ENCODE measurements at places on chromosomes 5 and 9.

DNA sequence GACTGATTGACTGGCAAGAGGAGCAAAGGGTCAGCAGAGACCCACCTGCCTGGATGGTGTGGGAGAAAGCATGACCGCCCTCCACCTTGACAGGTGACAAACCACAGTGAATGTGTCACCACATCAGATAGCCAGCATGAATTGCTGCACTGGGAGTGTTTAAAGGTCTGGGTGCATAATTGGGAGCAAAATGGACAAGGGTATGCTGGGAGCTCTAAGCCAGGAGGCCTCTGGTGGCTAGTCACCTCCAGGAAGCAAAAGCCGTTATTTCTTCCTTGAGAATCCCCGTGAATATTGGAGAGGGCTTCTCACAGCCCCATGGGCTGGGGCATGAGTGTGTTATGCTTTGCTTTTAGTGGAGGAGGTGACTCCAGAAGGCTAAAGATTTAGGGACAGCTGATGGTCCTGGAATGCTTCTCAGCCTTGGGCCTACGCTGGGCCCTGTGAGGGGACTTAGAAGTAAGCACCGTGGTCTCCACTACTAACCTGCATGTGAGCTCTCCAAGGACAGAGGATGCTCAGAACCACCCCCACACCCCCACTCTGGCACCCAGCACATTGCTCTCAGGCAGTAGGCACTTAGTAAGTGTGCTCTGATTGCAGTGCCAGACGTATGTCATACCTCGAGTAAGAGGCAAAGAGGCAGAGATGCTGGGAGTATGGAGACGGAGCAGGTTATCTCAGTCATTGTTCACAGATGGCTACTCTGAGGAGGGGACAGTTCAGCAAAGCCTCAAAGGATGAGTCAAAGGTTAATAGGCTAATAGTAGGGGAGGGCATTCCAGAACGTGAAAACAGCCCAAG lies 9.1 kb upstream of the IRF1 start:
- DNase-seq, result no peak

DNA sequence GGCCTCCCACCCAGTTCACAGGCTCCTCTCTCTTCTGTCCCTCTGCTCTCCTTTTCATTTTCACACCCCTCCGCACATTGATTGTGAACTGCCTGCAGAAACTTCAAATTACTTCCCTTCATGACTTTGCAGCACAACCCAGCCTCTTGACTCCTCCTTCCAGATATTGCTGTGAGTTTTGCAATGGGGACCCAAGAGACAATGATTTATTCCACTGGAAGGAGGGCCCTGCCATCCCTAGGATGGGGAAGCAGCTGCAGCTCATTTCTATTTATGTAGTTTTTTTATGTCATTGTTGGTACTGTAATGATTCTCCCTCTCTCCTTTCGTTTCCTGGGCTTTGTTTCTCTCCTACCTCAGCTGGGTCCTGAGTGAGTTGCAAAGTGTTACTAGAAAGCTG lies 364.9 kb downstream of the ICE1 start:
- no peak for DNase-seq

DNA sequence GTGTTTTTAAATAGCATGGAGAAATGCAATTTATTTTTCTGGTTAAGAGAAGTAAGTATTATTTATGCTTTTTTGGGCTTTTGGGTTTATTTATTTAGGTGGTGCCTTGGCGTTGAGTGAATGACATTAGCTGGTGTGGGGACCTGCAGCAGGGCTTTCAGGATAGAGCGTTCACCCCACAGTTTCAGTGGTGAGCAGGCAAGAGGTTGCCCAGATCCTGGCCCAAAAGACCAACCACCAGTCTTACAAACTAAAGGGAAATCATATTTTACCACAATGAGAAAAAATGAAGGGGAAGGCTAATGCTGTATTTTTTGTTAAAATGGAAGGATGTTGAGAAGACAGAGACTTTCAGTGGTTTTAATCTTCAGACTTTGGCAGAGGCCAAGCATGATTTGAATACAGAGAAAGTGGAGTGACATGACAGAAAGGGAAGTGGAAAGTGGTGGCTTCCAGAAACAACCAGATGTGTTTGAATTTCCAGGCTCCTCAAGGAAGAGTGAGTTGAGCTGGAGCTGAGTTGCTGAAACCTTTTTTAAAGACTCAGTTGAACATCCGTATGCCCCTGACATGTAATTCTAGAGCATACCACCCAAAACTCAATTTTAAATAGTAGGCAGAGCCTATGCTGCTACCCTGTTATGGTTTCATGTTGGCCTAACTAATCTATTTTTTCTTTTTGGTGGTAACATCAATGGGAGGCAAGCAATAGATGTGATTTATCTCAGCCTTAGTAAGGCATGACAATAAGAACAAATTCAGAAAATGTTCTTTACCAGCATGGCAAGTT lies 94.8 kb downstream of the AOPEP start:
- DNase-seq, result no peak

DNA sequence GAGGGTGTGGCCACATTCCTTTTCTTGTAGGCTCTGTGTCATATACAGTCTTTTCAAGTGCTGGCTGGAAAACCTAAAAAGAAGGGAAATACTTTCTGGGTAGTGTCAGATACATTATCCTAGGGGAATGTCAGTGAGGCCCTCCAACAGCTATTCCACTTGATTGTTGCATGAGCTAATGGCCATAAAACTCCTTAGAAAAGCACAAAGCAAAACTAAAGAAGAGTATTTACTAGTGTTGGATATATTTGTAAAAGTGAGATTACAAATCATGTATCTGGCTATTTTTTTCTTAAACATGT lies 829 bp downstream of the ANXA1 start:
- DNase-seq, result no peak

DNA sequence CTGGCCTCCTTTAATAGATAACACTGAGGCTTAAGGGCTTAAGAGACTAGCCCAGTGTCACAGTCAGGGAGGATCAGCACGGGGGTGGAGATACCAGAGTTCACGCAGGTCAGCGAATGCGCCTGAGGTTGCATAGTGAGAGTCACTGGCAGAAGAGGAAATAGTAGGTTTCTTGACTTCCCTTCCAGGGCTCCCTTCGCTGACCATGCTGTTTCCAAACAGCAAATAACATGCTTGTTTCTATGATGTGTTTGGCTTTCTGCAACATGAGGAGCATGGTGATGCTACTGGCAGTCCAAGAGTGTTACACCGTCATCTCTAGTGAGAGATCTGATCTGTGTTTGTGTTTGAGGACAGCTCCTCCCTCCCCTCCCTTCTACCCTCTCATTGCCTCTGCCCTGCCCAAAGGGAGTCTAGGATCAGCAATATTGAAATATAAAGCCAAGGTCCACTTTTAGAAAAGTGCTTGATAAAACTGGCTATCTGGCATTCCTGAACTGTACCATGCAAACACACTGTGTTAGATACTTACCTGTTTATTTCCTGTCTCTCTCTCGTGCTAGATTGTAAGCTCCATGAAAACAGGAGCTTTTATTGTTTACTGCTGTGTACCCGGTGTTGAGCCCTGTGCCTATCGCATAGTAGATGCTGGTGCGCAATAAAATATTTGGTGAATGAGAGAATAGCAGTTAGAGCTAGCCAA lies 12.3 kb downstream of the TLE4 start:
- DNase-seq, result no peak

- peak; percentile 71 for DNase-seq
Observed at GRCh38 chr5:113487416-113487780, 855 bp downstream of the MCC start.

- no peak for DNase-seq
Observed at GRCh38 chr5:57529864-57530263, 47.3 kb upstream of the ACTBL2 start.

DNA sequence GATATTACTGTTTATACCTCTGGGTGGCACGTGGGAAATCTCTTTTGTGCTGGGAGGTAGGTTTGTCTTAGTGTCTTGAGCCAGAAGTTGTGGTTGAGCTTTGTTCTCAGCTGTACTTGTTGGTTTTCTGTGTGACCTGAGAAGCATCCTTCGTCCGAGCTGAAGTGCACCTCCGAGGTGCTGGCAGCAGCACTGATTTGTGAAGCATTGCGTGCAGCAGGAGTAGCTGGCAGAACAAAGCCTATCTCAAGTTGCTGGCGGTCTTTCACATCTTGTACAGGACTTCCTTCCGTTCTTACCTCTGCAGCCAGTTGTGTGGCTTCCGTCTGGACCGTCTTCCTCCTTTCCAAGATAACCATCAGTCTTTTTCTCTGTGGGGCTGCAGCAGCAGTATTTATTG lies 4.3 kb downstream of the PRRC2B start:
- DNase-seq, result no peak

DNA sequence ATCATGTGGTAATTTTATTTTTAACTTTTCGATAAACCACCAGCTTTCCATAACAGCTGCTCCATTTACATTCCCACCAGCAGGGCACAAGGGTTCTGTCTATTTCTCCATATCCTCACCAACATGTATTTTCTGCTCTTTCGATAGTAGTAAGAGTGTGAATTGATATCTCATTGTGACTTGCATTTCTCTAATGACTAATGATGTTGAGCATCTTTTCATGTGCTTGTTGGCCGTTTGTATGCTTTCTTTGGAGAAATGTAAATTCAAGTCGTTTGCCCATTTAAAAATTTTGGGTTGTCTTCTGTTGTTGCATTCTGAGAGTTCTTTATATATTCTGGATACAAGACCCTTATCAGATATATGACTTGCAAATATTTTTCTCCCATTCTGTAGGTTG lies 45.9 kb downstream of the PSD2 start:
- DNase-seq, result no peak

- DNase-seq, result no peak
Observed at GRCh38 chr9:123820139-123820538, 109.8 kb downstream of the DENND1A start.

DNA sequence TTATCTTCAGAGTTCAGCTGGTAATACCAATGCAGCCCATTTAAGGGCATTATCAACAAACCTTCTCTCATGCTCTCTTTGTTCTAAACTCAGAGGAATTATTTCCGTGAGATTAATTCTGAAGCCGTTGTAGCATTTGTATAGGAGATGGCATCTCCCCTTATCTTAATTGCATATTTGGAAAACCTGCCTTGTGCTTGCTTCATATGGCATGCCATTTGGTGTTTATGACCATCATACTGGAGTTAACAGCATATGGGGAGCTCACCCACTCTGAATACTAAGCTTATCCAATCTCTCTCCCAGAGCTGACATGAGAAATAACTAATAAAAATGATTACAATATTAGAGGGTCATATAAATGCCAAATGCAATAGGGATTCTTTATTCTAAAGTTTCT lies 243.2 kb downstream of the BRINP1 start:
- DNase-seq, result no peak

DNA sequence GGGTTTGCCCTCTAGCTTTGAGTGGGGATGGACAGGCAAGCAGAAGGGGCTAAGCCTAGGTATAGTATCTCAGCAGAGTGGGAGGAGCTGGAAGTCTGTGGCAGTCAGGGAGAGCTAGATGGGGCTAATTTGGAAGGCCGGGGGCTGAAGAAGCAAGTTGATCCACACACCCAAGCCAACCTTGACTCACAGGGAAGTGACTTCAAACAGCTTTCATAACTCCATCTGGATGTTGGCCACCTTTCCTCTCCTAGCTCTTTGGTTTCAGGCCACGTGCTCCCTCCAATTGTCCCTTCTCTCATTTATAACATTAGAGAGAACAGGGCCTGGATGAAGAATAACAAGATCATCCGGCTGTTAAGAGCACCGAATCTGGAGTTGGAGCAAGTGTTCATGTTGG lies 36.8 kb downstream of the EGR1 start:
- DNase-seq, result no peak

DNA sequence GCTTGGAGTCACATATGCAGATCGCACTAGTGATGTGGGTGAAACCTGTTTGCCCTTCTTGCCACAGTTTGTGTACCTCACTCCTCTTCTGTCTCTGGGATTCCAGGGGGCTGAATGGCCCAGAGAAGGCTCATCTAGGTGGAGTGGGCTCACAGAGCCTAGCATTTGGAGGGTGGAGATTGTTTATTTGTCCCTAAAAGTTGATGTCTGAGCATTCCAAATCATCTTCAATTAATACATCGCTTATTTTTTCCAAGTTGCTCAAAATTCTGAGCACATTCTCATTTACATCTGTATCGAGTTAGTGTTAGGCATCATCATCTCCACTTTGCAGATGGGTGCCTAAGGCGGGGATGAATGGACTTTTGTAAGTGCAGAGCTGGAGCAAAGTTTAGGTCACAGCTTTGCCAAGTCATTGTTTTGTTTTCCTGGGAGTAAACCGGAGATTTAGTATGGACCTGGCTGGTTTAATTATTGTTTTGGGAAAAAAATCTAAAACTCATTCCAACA lies 2.0 kb downstream of the ABL1 start:
- DNase-seq, result no peak

DNA sequence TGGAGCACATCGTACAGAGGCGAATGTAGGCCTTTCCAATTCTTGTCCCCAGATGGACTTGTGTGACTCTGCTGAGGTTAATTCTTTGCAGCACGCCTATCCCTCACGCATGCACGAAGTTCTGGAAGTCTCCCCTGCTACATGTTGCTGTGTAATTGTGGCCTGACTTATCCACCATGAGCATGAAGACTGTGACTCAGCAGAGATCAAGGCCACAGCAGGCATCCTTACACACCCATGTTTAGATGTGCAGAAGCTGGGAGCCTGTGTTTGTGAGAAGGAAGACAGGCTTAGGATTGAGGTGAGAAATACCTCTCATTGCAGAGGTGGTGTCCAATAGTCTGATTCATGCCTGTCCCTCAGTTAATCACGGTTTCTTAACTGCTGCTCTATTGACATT lies 135.6 kb downstream of the ICE1 start:
- DNase-seq, result no peak
